ENCODE measurements at places on chromosomes 6 and 20. TPM values are rescaled to one million over a fixed set of nuclear protein-coding genes. Genes with fewer than 3 reads are reported as not detected.

DNA sequence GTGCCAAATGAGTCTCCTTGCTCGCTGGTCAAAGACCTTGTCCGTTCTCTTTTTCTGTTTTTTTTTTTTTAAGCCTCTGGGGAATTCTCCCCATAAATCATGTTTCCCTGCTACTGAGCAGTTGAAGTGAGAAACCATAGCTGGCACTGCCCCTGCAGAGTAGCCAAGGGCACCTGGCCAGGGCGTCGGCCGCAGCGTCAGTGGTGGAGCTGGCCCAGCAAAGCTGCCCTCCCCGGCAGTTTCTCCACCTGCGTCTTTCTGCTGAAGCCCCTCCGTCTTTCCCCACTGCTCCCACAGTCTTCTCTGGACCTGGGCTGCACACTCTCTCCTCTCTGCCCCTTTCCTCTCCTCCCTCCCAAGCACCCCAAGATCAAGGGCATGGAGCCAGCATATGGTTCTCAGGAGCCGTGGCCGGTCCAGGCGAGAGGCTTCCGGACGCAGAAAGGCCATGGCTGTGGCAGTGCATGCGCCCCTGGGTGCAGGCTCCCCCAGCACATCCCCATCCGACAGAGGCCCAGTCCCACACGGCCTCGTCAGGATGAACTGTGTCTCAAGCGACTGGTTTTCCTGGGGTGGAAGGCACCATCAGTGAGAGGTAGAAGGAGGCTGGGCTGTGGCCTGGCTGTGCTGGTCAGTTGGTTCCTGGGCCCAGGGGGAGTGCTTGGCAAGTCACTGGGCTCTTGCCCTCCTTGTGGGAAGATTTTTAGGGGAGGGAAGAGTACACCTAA is 218.1 kb downstream of the ERMARD start:
- no peak overlapping the region for H3K4me3 ChIP-seq
- H3K27me3 ChIP-seq = no peaks in the 10 kb centered on the region
- DNase-seq = no peak

DNA sequence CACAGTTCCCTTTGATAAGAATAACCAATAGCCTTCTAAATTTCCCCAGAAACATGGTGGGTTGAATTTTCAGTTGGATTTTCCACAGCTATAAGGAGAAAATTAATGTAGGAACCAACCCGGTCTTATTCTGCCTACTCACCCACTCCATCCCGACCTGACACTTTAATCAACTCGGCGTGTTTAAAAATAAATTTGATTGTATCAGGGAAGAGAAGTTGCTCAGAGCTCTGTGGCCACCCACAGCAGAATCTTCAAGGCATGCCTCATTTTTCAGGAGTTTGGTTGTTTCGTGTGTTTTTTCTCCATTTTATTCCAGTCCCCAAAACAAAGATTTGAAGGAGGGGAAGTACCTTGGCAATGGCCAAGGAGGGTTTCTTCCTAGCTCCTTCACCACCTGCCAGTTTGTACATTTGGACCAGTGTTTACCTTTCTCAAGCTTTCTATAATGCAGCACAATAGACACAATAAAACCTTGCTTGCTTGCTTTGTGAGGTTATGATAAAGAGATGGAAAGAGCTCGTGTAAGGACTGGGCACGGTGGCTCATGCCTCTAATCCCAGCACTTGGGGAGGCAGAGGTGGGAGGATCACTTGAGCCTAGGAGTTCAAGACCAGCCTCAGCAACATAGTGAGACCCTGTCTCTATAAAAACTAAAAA is 297.2 kb upstream of the JARID2 start:
- no peak for DNase-seq
- no peaks in the 10 kb centered on the region for H3K4me1 ChIP-seq
- H3K27ac ChIP-seq = no peak overlapping the region
- H3K4me3 ChIP-seq = no peak overlapping the region
- H3K27me3 ChIP-seq = peaks cover 2% of the 10 kb centered on the region
- H3K36me3 ChIP-seq = no peaks in the 10 kb centered on the region

- H3K27me3 ChIP-seq = peaks cover 4% of the 10 kb centered on the region
- no peaks in the 10 kb centered on the region for H3K4me1 ChIP-seq
- no peak overlapping the region for H3K27ac ChIP-seq
Measured at GRCh38 chr6:4567141-4567540, 209.1 kb upstream of the CDYL start.

The METTL24 gene
- 0.55 TPM for total RNA-seq

The OR2H1 gene
- total RNA-seq = not detected

The MAP3K5 gene
- total RNA-seq = 18.3 TPM

DNA sequence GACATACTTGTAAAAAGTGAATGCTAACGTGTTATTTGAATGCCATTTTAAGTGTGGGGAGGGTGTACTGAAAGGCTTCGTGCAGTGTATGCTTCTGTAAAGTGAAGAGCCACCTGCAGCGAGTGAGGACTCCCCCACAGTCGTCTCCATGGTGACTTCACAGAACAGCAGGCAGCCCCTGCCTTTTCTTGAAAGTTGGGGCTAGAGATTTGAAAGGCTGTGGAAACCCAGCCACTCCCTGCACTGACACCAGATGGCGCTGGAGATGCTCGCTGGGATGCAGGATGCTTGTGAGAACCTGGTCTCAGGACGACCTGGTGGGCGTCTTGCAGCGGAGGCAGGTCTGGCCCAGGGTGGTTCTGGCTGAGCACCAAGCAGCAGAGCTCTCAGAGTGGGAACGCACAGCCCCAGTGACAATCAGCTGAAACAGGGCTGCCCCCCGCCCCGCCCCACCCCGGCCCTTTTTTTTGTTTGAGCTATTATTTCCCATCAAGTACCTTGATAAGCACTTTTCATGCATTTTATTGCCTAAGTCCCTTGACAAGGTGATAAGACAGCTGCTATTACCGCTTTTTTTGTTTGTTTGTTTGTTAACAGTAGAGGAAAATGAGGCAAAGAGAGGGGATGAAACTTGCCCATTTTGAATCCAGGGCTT is 150.3 kb downstream of the SYCP2 start:
- H3K4me3 ChIP-seq = no peak overlapping the region
- no peak overlapping the region for H3K27ac ChIP-seq
- H3K27me3 ChIP-seq = no peaks in the 10 kb centered on the region
- H3K36me3 ChIP-seq = no peaks in the 10 kb centered on the region
- H3K4me1 ChIP-seq = no peaks in the 10 kb centered on the region
- peak; percentile 62 for DNase-seq

DNA sequence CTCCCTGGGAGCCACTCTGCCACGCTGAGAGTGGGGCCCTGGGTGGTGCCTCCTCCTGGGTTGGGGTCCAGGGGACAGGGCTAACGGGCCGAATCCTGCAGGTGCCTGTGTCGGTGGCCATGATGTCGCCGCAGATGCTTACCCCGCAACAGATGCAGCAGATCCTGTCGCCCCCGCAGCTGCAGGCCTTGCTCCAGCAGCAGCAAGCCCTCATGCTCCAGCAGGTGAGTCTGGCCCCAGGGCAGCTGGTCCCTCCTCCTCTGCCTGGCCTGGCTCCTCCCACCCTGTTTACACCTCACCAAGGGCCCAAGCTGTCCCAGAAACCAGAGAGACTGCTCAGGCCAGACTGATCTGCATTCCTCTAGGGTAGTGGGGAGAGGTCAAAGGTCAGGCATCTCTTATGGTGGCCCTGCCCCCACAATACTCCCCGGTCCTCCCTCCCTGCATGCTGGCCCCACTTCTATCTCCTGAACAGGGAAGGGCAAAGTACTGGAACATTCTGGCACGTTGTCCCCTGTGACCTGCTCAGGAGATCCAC is 38.6 kb downstream of the FOXP4 start:
- H3K36me3 ChIP-seq = no peaks in the 10 kb centered on the region
- H3K27ac ChIP-seq = no peak overlapping the region
- no peak for DNase-seq
- H3K4me1 ChIP-seq = peaks cover 2% of the 10 kb centered on the region
- H3K4me3 ChIP-seq = no peak overlapping the region

DNA sequence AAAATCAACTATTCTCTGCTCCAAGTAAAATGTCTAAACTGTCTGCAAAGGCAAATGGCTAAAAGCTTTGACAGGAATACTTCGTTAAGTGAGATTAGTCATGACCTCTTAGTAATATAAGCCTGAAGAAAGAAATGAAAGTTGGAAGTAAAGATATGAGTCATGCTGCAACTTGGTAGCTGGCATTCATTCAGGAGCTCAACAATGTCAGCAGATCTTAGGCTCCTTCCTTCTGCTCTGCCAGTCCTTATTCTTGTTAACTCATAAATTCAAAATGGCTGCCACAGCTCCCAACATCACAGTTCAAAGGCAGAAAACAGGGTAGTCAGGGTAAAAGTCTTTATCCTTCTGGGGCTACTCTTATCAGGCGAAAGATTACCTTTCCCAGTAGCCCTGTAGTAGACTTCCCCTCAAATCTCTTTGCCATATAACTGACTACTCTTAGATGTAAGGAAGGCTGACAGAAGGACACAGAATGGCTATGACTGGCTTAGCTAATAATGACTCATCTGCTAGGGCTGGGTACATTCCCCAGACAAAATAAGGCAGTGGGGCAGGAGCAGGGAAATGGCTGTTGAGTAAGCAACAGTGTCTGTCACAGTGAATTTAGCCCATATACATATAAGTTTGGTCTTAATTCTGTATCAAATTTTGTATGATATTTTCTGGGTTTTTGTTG is 24.4 kb upstream of the C6orf62 start:
- peaks cover 5% of the 10 kb centered on the region for H3K4me1 ChIP-seq
- no peak overlapping the region for H3K4me3 ChIP-seq
- H3K27me3 ChIP-seq = no peaks in the 10 kb centered on the region
- no peak for DNase-seq

DNA sequence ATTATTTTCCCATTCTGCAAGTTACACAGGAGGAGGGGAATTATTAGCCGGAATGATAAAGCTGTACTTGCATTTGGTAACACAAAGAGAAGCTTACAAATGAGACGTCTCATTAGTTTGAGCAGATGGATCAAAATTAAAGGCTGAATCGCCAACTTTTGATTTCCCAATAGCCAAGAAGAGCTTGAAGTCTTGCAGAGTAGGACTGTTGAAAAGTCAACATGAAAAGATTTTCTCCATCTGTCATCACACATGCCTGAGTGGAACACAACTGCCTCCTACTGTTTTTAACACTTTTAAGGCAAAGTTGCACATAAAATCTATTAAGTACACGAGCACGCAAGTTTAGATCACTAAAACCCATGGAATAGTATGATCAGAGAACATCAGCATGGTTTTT is 176.2 kb downstream of the ASCC3 start:
- no peaks in the 10 kb centered on the region for H3K27me3 ChIP-seq
- H3K4me1 ChIP-seq = no peaks in the 10 kb centered on the region
- H3K36me3 ChIP-seq = peaks cover 27% of the 10 kb centered on the region
- H3K4me3 ChIP-seq = no peak overlapping the region

DNA sequence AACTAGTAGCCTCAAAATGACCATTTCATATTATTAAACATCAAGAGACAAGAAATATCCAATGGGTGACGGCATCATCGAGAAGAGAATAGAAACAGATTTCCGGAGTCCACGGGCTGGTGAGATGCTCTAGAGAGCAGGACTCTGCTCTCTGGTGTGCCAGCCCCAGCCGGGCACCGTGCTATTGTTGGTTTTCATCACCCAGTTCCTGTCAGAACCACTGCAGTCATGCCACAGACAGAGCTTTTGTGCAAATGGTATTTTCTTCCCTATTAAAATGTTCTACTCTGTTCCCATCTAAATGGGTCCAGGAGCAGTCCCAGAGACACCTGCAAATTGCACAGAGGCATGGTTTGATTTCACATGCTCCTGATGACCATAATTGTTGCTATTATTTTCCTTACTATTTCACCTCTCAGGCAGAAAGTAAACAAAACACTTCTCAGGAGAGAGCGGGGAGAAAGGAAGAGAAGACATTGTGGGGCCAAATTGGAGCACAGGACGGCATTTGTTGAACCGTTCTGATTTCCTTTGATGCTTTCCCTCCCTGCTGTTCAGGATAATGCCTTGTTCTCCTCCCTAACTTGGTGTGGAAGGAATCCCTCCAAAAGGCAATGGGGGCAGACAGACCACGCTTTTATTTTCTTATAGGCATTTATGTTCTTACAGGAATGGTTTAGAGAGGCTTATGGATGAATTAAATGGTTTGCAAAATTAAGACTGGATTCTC is 11.4 kb upstream of the RAMACL start:
- no peak overlapping the region for H3K4me3 ChIP-seq
- H3K27ac ChIP-seq = no peak overlapping the region
- no peak for DNase-seq
- no peaks in the 10 kb centered on the region for H3K36me3 ChIP-seq
- H3K27me3 ChIP-seq = no peaks in the 10 kb centered on the region

- H3K36me3 ChIP-seq = peaks cover 12% of the 10 kb centered on the region
- H3K4me1 ChIP-seq = peaks cover 1% of the 10 kb centered on the region
Measured at GRCh38 chr6:5771759-5772390, 234.8 kb downstream of the NRN1 start.

DNA sequence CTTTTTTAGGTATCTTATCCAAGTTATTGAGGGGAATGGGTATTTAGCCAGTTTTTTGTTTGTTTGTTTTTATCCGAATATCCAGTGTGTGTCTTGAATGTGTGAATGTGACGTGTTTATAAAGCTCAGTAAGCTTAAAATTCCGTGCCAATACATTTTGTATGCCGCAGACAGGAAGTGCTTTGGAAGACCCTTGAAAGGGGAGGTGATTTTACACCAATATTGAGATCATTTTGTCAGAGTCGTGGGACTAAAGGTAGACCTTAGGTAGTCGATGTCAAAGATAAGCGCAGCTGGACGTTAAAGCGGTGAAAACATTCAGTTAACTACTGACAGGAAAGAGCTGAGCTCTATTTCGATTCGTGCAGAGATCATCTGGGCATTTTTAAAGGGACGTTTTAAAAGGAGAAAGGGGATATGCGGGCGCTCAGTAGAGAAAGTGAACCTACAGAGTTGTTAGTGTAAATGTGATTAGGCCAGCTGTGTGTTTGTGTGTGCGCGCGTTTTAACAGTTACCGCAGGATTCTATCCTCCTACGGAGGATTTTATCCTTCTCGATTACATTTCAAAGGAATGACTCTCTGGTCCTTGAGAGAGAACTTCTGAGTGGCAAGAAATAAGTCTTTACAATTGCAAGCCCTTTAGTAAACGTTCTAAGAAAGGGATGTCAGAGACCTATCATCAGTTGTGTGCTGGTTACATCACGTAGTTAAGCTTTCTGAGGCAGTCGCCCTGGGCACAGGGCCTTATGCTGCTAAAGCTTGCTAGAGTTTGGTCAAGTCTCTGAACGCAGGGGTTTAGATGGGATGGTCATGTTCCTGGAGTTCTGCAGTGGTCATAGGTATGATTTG is 625 bp upstream of the ECHDC1 start:
- H3K27me3 ChIP-seq = no peaks in the 10 kb centered on the region
- peaks cover 1% of the 10 kb centered on the region for H3K36me3 ChIP-seq
- H3K4me1 ChIP-seq = peaks cover 10% of the 10 kb centered on the region
- no peak for DNase-seq
- no peak overlapping the region for H3K27ac ChIP-seq

DNA sequence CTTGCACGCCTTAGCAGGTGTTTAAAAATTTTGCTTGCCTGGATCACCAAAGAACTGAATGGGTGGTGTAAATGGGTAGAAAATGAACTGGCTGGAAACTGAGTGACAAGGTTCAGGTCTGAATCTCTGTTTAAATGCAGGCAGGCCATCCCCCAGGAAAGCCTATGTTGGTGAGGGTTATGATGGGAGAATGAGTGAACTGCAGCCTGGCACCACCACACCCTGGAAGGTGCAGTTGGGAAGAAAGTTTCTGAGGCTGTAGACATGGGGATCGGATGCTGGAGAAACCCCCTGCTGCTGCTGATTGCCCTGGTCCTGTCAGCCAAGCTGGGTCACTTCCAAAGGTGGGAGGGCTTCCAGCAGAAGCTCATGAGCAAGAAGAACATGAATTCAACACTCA is 519 bp downstream of the CSTL1 start:
- no peak overlapping the region for H3K27ac ChIP-seq
- DNase-seq = no peak
- no peaks in the 10 kb centered on the region for H3K36me3 ChIP-seq
- H3K27me3 ChIP-seq = peaks cover 5% of the 10 kb centered on the region
- no peak overlapping the region for H3K4me3 ChIP-seq

The SEMG1 gene
- total RNA-seq = not detected

- no peaks in the 10 kb centered on the region for H3K4me1 ChIP-seq
- no peak for DNase-seq
- no peak overlapping the region for H3K27ac ChIP-seq
- no peak overlapping the region for H3K4me3 ChIP-seq
Measured at GRCh38 chr6:50025258-50025657, 3.5 kb upstream of the DEFB110 start.
